Stimulated activated CD4-positive, alpha-beta T cell treated with anti-CD3 and anti-CD28 coated beads, Interleukin-15, amount 100 ng/mL, for 48 hours (primary cell): ENCODE measurements at places on chromosomes 2 and 18.

DNA sequence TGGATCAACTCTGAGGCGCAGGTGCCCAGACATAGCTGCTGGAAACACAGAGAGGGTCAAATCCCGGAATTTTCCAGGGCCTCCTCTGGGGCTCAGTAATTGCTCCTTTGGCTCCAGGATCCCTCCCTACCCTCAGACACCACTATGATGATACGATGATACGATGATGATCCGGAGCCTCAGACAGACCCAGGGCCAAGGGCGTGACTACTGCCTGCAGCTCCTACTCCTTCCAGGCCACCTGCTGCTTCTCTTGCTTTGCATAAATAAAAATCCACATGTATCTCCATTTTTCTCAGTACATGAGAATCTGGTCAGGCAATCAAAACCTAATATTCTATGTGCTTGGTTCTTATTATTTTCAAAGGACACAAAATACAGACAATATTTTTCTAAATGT is 33.7 kb downstream of the MRPL35 start:
- no peak for DNase-seq

DNA sequence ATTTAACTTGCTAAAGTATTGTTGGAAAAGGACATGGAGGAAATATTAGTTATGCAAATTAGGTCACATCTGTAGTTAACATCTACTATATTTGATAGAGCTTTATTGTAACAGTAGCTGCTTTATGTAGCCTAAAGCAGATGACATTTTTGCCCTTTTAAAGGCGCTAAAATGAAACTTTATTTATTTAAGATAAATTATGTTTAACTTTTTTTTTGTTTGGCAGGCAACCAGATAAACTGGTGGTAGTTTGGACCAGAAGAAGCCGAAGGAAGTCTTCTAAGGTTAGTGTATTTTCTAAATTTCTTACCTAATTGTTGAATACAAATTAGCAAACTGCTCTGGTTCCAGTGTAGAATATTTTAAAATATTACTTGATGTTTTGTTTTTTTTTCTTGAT is 41.7 kb downstream of the EHBP1 start:
- DNase-seq: no peak

DNA sequence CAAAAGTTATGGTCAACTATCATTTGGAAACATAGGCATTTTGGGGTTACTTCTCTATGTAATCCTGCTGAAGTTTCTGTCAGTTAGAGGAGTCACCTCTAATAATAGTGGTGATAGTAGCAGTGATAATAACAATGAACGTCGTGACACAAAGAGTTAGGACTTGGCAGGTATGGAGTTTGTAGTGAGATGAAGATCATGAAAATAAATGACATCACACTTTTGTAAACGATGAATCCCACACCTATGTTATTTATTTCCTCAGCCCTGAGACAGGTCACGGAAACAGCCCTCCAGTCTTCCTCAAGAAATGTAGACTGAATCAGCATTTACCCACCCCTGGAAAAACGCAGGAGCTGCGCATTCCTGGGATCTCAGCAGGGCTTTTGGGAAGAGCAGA is 38.8 kb downstream of the TSN start:
- DNase-seq: no peak

DNA sequence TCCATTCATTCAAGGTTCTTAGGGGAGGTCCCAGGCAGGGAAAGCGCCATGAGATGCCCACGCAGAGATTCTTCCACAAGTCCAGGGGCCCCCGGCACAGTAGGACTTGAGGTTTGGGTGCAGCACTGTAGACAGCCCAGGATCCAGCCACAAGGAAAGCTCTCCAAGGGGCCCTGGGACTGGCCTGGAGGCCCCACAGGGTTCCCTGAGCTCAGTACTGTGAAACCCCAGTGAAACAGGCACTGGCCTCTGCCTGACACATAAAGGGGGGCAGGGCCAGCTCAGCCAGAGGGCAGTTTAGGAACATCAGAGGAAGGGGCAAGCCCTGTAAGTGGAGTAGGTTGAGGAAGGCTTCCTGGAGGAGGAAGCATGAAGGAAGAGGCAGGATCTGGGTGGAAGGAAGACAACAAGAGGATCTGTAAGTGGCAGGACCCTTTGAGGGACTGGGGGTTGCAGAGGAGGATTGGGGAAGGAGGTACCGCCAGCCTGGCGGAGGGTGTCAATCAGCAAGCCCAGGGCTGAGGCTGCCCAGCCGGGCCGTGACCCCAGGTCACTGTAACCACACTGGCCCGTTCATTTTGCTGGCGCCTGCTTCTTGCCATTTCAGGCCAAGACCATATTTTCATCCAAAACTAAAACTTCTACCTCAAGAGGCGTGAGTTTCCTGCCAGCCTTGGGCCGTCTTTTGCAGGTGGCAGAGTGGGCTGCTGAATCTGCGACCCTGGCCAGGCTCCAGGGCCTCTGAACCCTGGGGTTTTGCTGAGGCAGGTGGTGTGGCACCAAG is 175.2 kb downstream of the SMAD7 start:
- DNase-seq: no peak

GRCh38 chr2:219293736-219294231 is 14.6 kb downstream of the DNAJB2 start:
- no peak for DNase-seq

DNA sequence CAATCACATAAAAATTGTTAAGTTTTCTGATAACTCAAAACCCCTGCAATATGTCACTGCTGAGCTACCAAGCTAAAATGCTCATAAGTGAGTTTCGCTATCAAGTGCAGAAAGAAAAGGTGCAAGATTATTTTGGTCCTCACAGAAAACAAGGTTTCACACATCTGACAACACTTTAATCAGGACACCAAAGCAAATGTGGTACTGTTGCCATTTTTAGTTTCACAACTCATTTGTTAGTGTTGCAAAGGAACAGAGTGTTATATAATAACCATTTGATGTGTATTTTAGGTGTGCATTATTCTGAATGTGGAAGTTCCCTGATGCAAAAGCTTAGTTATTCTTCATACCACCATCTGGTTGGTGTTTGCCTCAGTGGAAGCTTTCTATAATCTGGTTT is 956.2 kb downstream of the DSC3 start:
- no peak for DNase-seq

DNA sequence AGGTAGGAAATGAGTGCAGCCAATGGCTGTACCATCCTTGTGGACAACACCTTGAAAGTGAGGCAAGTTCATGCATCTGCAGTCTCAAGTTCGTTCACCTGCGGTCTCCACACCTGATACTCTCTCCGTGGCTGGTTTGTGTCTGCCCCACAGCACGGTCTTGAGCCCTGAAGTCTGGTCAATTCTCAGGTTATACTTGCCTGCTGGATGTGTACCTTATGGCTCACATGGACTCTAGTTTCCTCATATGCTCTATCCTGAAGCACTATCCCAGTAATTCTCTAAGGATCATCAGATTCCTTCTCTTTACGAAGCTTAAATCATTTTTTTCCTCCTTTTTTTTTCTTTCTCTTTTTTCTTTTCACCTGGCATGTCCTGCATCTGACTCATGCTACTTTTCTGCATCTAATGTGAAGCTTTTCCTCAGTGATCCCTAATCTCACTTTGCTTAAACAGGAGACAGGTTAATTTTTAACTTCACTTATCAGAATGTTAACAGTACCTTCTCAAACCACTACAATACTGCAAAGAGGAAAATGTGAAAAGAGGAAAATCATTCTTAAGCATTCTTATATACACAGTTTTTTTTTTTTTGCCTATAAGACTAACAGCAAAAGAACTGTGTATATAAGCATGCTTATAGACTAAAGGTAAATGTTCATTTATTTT is 511.2 kb downstream of the SOX11 start:
- DNase-seq: no peak

GRCh38 chr2:103781313-103781712 is 1019.5 kb downstream of the TMEM182 start:
- no peak for DNase-seq

DNA sequence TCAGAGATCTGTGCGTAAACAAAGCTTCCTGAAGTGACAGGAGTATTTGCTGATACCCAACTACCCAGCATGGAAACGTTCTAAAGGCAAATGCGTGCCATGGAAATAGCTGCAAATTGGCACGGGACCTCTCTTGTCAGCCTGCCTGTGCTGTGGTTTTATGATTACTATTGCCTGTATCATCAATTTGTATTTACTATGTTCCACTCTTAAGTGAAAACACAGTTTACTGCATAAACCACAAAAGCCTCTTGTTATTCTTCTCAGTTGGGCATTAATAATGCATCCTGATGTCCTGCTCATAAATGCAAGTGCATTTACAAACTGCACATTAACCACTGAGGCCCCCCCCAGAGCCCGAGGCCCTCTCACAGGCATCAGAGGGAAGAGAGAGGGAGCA is 196.6 kb upstream of the SLC35G4 start:
- DNase-seq: no peak
